H54 (cell line): ENCODE measurements at places on chromosomes 2 and 18.

DNA sequence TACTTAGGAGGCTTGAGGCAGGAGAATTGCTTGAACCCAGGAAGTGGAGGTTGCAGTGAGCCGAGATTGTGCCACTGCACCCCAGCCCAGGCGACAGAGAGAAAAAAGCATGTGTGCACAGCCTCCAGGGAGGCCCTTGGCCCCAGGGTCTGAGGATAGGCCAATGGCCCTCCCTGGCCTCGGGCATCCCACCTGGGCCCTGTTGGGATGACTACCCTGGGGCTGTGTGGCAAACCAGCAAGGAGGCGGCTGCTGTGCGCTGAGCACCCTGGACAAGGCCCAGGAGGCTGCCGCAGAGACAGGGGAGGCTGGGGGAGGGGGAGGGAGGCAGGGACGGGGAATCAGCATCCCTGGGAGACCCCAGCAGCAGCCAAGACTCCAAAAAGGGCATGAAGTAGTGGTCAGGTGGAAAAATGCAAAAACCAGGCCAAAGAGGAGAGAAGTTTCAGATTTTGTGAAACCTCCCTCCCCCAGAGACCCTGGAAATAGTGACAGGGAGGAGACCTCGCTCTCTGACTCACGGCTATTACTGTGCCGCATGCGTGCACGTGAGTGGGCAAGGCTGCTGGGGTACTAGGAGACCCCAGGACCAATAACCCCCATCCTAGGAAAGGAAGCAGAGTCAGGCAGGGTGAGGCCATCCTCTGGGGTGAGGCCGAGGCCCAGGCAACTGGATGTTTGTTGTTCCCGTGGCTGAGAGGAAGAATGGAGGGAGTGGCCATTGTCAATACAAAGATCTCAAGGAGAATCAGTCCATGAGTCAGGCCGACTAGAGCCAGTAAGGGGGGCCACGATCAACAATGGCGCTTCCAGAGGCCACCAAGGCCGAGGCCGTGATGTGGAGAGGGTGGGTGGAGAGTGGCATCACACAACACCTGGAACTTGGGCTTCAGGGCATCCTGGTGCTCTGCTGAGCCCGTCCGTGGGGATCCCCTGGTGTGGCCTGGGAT, 16.0 kb upstream of the B3GNT7 start:
- DNase-seq, result no peak

DNA sequence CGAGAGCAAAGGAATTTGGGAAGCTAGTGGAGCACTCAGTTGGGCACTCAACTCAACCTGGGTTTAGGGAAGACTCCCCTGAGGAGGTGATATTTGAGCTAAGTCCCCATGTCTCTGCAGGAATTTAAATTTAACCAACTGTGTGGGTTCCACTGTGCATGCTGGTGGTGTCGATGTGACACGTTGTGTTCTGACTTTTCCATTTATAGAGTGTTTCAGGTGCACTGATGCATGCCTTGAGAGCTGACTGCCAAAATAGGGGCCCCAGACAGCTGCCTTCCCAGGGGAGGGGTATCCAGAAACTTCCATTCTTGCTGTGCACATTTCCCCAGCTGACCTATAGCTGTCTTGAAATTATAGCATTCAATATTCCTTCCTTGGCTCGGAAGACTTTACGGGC, 63.7 kb upstream of the BCL2L11 start:
- DNase-seq, result no peak

DNA sequence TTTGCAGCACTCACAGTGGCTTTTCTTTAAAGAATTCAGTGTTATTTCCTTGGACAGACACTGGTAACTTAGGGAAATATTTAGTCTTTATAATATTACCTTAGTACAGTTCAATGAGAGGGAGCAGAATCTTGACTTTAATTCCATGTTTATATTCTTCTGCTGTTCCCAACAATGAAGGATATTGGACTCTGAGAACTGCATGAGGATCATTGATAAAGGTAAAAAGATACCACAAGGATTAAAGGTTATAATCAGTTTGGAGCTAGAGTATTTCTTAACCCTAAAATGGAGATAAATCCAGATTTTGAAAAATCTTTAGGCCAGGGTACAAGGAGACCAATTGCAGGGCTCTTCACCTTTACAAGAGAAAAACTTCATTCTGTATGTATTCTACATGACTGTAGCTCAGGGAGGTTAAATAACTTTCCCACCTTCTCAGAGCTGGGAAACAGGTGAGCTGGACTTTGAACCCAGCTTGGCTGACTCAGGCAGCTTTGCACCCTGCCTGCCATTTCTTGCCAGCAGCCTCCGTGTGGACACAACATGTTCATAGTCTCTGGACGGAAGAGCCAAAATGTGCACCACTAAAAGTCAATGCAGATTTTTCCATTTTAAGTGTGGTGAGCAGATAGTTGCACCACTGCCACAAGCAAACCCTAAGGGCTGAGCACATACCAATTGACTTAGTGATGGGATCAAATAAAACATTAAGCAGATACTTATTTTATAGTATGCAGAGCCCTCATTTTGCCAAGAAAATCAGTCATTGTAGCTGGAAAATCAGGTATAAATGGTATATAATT, 26.7 kb downstream of the UPP2 start:
- DNase-seq, result no peak

DNA sequence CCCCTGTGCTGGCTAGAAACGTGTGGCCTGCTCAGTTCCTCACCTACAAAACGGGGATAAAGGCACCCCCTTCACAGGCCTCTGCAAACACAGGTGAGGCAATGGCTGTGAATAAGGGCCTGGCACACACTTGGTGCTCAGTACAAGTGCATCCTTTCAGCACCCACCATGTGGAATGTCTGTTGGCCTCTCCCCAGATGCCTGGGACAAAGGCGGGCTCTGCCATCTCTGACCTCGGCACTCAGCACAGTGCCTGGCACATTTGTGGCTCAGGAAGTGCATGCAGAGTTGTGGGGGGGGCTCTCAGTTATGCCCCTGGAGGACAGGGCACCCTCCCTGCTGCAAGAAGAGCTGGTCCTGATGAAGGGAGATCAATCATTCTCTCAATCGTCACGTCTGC, 224.6 kb upstream of the RAB6C start:
- no peak for DNase-seq

DNA sequence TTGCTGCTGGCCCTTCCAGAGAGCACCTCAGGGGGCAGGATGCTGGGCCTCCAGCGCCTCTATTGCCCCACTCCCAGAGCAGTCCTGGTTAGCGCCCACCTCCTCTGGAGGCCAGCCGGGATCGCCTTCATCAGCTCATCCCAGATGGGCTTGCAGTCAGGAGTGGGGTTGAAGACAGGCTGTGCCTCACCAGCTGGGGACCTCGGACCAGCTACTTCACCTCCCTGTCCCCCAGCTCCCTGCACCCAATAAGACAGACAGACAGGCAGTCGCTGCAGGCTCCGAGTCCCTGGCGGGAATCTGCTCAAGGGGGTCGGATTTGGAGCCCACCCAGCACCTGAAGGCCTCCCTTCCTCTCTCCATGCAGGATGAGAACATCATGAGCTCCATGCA, 18.9 kb upstream of the FAHD2A start:
- DNase-seq, result no peak

- no peak for DNase-seq
Measured at GRCh38 chr2:173165443-173166238, 90.0 kb downstream of the MAP3K20 start.

DNA sequence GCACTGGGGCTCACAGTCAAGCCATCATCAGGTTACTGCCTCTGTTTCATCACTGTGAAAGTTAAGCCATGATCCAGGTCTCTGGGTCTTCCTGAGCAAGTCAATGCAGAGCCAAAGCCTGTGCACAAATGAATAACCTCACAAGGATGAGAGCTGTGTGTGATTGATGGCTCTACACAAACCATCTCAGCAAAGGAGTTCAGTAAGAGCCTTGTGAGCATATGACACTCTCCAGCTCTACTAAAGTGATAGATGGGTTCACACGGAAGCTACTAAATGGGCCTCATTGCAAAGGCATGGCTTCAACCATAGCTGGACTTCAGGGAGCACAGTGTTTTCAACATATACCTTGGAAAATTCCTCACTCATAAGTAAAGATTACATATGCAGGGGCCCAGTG, 101.5 kb downstream of the AFF3 start:
- DNase-seq, result no peak

DNA sequence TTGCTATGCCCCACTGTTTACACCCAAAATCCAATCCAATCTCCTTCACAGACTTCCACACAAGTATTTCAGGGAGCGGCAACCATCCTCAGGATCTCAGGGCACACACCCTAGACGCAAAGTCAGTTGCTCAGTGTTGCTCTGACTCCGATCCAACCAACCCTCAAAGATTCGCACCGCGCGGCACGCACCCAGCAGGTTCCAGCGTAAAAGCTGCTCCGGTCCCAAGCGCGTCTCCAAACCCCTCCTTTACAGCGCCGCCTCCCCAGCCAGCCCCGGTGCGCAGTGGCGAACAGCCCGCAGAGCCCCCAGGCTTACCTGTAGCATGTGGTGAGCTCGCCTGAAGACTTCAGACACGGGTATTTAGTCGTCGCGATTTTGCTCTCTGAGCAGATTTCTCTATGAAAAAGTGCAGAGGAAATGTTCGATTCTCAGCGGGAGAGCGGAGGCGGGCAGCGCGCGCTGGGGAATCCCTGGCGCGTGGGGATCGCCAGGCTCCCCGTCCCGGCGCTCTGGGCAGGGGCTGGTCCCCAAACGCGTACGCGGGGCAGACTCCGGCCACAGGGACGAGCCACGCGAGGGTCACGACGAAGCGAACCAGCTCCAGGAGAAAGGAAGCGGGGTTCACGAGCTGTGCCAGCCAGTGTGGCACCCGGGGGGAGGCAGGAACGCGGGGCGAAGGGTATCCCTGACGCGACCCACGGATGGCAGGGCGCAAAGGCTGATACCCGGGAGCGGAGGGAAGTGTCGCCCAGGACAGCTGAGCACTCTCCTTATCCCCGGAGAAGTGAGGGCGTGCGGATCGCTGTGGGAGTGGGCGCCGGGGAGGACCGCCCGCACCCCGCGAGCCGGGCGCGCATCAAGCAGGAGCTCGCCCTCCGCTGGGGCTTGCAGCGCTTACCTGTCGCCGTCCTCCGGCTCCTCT, 650 bp downstream of the CCBE1 start:
- DNase-seq, result no peak

DNA sequence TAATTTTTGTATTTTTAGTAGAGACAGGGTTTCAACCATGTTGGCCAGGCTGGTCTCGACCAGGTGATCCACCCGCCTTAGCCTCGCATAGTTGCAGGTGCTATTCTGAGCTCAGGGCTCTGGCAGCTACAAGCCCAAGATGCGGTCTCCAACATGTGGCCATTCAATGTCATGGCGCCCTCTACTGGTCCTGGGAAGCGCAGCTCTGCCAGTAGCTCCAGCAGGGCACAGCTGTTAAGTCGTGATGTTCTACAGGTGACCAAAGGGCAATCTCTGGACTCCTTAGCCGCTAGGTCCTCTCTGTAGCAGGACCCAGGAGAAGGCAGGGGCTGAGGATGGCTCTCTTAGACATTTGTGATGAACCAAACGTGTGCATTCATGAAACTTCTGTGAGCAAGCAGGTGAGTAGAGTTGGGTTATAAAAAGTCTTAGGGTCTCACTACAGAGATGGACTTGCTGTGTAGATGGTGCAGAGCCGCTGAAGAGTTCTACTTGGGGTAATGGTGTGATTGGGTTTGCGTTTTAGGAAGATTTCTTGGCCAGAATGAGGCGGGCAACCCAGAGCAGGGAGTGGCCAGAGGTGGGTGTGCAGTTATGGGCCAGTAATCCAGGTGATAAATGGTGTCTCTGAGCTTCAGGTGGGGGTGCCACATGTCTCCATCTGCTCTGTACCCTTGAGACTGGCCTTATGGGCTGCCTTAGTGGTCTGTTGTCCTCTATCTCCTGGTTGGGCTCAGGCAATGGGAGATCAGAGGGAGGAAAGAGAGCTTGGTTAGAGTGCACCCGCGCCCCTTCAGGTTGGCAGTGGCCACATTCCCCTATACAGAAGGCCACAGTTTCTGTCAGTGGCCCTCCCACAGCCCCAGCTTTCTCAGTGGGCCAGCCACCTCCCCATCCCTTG, 31.0 kb downstream of the IL37 start:
- peak; percentile 51 for DNase-seq

DNA sequence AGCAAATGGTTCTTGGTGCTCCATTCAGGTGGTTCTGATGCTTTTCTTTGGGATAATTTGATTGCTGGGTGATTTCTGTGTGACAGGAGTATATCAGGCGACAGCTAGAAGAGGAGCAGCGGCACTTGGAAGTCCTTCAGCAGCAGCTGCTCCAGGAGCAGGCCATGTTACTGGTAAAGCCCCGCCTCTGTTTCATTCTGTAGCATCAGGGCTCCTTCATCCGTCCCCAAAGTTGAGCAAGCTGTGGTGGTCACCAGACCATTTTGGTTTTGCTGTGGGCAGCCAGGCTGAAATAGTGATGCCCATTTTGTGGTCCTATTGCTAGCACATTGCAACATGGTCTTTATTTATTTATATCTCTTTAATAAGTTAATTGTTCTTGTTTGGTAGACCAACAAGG, 132.8 kb upstream of the IL1R2 start:
- no peak for DNase-seq

DNA sequence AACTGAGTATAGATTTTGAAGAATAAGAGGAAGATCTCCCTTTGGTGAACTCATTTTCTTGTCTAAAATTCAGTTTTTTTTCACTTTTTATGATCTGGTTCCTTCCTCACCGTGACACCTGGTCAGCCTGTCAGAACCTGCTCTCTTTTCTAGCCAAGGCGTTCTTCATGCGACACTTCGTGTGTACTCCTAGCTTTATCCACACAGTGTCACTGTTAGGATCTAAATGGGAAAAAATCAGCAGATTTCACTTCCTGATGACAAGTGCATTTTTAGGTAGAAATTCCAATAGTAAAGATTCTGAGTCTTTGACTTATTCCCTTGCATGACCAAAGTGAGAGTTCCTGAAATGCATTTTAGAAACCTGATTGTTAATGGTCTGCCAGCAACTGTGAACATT, 89.8 kb downstream of the KLHL14 start:
- DNase-seq, result no peak

DNA sequence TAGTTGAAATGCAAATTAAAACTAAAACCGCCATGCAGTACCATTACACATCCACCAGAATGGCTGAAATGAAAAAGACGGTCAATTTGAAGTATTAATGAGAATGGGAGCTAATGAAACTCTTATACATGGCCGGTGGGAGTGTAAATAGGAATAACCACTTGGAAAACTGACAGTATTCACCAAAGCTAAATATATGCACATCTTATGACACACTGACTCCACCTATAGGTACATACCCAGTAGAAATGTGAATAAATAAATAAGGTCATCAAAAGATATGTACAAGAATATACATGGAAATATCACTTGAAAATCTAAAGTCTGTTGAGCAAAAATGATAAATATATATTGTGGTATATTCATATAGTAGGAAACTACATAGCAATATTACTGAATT, 57.7 kb downstream of the CWC22 start:
- DNase-seq, result no peak

- no peak for DNase-seq
Measured at GRCh38 chr2:22604136-22604535, 780.8 kb upstream of the KLHL29 start.

GRCh38 chr2:12930391-12930790, 213.7 kb downstream of the TRIB2 start:
- DNase-seq, result no peak

DNA sequence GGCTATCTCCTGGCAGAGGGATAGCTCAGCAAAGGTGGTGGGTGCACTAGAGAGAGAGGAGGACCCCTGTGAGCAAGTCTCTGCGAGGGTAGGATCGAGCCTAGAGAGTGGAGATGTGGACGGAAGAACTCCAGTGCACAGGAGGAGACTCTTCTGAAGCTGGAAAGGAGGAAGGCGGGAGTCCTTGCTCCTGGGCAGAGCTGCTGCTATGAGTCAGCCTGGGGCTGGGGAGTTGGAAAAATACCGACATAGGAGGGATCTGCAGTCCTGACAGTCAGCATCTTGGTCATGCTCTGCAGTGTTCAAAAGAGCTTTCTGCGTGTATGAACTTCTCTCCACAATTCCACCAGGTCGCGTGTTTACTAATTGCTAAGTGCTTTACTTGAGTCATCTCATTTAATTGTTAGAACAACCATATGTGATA, 233.8 kb downstream of the LDLRAD4 start:
- DNase-seq, result peak; percentile 78
